Heart left ventricle (tissue), 16 donors: ENCODE measurements at places on chromosomes 16 and 17.

DNA sequence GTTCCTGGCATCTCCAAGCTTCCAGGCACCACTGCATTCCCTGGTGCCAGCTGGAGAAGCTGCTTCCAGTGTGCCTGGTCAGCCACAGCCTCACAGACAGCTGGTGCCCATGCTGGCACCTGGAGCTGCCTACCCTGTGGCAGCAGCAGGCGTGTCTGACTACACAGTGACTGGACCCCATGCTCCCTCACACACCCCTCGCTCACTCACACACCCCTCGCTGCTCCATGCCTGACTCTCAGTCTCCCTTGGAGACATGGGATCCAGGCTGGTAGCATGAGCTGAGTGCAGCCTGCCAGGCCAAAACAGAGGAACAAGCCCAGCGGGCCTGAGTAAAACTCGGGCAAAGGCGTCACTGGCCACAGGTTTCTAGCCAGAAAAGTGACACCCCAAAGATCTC, 59.1 kb upstream of the SMIM36 start:
- no peak for DNase-seq

DNA sequence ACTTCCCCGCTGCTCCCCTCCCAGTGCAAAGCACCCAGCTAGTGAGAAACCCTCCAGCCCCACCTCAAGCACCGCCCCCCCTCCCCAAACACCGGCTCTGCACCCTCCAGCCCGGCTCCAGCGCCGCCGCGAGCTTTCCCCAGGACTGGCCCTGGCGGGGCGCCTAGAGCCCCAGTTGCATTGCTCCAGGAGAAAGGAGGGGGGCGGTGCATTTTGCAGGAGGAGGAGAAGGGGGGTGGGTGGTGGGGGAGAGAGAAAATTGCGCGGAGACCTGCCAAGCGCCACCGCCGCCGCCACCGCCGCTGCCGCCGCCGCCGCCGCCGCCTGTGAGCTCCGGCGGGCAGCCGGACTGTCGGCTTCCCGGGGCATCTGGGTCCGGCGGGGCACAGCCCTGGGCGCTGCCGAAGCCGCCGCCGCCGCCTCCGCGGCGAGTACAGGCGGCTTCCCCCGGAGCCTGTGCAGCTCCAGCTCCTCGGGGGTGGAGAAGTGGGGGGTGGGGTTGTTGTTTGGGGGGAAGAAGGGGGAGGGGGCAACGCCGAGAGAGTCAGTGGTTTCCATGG, 333 bp upstream of the NOG start:
- DNase-seq, result peak; percentile 53

DNA sequence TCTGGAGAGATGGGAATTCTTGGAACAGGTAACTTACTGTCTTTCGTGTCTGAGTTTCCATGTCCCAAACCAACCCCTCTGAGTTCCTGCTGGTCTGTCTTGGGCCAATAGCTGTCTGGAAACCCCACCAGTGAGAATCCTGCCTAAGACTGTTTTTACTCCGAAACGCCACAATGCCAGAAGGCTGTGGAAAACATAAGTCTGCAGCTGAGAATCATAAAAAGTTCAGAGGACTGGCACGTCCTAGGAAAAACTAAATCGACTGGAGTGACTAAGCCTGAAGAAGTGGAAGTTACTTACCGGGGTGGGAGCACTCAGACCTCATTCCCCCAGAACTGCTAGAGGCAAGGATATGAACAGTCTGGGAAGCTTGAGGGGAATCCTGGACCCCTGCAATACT, 13.3 kb downstream of the LRRC75A start:
- DNase-seq, result no peak

- no peak for DNase-seq
Measured at GRCh38 chr16:60271025-60271771, 1537.1 kb upstream of the GOT2 start.

GRCh38 chr17:4516735-4517134, 18.1 kb downstream of the SPNS2 start:
- DNase-seq, result no peak

- no peak for DNase-seq
Measured at GRCh38 chr16:31260136-31260931, 559 bp downstream of the ITGAM start.

- no peak for DNase-seq
Measured at GRCh38 chr16:72997141-72997542, 50.8 kb downstream of the ZFHX3 start.

DNA sequence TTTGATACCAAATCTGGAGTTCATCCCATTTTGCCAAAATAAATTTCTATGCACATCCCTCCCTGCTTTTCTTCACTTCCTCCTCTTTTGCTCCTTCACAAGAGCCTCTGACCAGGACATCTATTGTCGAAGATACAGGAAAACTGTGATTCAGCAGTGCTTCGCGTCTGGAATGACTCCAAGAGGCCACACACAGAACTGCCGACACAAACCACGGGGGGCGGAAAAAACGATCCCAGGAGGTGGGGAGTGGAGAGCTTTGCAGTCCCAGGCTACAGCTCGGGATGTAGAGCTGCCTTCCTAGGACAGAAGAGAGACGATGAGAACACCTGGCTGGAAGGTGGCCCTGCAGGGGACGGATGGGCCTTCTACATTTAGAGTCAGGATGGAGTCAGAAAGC, 102.8 kb downstream of the XYLT1 start:
- DNase-seq, result no peak

DNA sequence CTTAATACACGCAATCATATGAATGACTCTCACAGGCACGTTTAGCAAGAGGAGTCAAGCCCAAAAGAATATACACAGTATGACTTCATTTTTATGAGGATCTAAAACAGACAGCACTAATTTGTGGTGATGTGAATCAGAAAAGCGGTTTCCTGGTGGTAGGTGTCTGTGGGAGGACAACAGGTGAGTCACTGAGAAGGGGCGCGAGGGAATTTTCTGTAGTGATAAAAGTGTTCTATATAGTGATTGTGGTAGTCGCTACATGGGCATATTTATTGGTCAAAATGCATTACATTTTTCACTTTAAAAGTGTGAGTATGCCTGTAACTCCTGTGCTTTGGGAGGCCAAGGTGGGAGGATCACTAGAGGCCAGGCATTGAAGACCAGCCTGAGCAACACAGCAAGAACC, 7.6 kb upstream of the TNRC6A start:
- no peak for DNase-seq

- DNase-seq, result no peak
Measured at GRCh38 chr16:71526111-71526631, at the start of gene CHST4. CHST4 (plus strand) TSS chr16:71526426; CDS start chr16:71536678, 10,252 bp downstream.

- DNase-seq, result no peak
Measured at GRCh38 chr16:64534180-64534780, 587.6 kb downstream of the CDH11 start.

DNA sequence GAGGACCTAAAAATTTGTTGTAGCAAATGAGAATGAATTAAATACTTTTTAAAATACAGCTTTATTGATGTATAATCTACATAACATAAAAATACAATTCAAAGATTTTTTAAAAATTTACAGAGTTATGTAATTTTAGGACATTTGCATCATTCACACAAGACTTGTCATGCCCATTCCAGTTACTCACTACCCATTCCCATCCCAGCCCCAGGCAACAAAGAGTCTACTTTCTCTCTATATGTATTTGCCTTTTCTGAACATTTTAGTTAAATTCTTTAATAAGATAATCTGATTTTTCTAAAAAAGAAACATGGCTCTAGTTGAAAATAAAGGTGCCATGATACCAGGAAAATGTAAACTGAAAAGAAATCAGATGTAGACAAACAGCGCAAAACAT, 354.2 kb downstream of the PMP22 start:
- no peak for DNase-seq

- DNase-seq, result no peak
Measured at GRCh38 chr17:75778861-75779249, 5.8 kb upstream of the UNK start.

- DNase-seq, result no peak
Measured at GRCh38 chr16:8920645-8921346, 38.6 kb downstream of the LITAFD start.

DNA sequence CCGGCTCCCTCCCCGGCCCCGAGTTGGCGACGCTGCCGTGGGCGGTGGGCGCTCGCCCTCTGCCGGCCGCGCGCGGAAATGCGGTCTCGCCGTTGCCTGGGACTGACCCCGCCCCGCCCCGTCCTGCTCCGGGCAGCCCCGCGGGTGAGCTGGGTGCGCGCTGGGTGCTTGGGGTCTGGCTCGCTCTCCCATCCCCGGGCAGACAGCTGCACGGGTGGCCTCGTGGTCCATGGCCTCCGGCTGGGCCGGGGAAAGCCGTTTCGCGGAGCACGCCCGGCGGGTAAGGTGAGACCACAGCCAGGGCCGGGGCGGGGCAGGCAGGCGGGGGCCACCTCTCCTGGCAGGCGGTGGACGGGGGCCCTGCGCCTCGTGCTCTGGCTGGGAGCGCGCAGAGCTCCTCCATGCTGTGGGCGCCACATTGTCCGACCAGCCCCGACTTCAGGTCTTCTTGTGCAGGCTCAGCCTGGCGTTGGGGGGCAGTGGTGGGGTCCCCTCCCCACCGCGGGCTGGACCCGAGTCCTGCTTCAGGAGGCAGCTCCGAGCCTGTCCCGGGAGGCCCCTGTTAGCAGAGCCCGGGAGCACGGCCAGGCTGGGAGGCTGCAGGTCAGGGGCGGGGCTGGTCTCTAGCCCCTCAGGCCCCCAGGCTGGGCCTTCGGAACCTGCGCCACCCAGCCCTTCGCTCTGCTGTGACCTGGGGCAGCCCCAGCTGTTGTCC, 7.0 kb upstream of the C1QTNF8 start:
- peak; percentile 63 for DNase-seq

- DNase-seq, result peak; percentile 75
Measured at GRCh38 chr17:73255671-73256181, 6.0 kb downstream of the CPSF4L start.

DNA sequence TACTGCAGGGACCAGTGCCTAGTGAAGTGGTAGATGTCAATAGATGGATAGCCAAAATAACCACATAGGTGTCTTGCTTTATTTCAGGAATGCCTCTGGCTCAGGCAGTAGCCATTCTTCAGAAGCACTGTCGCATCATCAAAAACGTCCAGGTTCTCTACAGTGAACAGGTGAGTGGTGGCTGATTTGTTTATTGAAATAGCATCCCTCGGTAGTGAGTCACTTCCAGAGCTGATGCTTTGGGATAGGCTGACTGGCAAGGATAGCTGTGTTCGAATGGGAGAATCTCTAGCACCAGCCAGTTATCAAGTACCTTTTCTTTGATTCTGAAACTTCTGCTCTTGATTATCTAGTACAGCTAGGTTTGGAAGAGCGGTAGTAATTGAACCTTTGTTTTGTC, 10.3 kb downstream of the PHAF1 start:
- no peak for DNase-seq

DNA sequence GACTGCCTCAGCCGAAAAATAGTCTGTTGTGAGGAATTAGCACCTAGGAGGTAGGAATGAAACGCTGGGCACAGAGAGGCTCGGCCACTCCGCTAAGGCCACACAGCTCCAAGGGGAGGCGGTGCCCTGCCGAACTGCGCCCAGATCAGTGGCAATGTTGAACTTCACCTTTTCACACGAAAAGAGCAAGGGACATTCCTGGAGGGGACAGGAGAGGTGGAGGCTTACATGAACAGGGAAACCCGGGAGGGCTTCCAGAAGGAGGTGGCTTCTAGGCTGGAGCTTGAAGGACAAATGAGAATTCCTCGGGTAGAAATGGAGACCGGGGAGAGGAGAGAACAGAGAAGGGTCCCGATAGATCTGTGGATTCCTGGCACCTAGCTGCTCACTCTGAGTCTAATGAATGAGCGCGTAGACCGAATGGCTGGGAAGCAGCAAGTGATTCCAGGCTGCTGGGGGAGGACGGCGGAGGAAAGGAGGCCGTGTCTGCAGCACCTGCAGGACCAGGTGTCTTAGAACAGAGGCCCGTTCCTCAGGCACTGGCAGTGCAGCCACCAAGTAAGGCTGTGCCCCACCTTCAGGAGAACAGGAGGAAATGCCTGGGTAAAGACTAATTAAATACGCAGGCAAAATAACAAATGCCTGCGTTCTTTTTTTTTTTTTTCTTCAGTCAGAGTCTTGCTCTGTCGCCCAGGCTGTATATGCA, 722 bp upstream of the SLC38A10 start:
- no peak for DNase-seq

- no peak for DNase-seq
Measured at GRCh38 chr16:11198828-11199227, 57.2 kb downstream of the SOCS1 start.

DNA sequence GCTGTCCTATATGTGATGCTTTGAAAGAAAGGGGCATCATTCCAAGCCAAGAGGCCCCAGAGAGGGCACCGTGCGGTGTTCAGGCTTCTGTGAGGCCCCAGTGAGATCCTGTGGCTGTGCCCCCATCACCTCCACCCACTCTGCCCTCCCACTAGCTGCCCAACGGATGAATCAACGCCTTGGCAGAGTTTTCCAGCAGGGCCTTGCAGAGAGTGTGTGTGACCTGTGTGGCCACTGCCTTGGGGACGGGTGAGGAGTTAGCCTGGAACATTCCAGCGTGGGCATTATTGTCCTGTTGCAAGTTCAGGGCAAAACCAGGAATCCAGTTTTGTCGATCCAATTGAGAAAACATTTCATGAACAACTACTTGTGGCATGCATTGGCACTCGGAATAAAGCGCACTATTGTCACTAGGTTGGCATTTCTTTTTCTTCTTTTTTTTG, 53.7 kb downstream of the SF3B3 start:
- no peak for DNase-seq

- no peak for DNase-seq
Measured at GRCh38 chr16:55273959-55274358, 50.0 kb upstream of the IRX6 start.

GRCh38 chr16:29126616-29127015, 141.8 kb downstream of the LAT start:
- DNase-seq, result no peak

GRCh38 chr16:31706925-31707324, 166.7 kb upstream of the ZNF267 start:
- DNase-seq, result no peak

DNA sequence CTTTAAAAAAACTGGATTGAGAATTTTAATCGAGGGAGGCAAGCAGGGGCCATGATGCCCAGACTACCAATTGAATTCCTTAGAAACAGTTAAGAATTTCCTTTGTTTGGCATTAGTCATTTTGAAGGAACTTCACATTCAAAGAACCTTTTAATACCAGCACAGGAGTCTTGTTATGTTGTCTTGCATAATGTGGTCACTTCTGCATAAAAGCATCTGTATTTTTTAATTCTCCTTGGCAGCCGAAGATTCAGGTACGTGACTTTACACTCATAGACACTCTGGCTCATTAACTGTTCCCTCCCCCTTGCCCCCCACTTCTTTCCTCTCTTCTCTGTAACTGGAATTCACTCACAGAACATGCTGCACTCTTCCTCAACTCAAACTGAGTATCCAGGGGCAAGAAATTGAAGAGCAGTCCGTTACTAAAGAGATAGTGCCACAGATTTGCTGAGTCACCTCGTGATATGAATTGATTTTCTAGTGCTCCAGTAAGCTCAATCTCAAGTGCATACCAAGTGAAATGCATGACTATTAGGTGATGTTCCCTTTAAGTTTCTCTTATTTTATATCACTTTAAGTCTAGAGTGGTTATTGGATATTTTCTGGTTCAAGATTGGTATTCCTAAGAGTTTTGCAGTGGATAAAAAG, 572.2 kb upstream of the SOX9 start:
- DNase-seq, result no peak

GRCh38 chr16:30887927-30888326, 6.0 kb downstream of the BCL7C start:
- DNase-seq, result no peak
